ENCODE measurements at places on chromosomes 13 and 19.
A peak's percentile ranks its signal among the peaks of the same experiment; 100 is the strongest.

DNA sequence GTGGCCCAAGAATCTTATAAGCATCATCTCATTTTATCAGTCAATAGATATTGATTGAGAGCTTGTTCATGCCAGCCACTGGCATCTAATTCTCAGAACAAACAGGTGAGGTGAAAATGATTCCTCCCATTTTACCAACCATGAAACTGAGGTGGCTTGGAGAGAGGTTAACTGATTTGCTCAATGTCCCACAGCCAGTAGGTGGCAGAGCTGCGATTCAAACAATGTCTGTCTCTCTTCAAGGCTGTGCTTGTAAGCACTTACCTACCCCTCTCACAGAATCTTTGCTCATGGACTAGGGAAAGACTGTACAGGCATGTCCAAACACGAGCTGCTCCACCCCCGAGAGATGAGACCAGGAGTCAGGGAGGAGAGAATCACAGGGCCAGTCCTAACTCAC lies 21.5 kb upstream of the GSX1 start:
- no peak for DNase-seq

DNA sequence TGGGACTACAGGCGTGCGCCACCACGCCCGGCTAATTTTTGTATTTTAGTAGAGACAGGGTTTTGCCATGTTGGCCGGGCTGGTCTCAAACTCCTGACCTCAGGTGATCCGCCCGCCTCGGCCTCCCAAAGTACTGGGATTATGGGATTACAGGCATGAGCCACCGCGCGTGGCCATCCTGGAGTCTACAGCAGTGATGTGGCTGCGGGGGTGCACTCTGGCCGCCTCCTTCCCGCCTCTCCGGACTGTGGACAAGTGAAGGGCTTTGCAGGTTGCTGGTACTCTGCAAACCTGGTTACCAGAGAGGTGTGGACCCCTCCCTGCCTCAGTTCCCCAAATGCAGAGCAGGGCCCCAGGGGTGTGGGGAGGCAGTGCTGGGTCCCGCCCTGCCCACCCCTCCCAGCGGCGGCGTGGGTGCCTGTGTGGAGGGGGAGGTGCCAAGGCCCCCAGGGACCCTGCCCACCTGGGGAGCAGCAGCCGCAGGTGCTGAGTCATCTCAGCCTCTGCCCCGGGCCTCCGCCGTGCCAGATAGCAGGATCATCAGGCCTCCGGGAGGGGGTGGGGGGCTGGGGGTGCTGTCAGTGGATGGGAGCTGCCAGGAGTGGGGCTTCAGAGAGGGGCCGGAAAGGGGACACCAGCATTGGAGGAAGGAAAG lies 23.1 kb downstream of the ARID3A start:
- DNase-seq, result no peak

DNA sequence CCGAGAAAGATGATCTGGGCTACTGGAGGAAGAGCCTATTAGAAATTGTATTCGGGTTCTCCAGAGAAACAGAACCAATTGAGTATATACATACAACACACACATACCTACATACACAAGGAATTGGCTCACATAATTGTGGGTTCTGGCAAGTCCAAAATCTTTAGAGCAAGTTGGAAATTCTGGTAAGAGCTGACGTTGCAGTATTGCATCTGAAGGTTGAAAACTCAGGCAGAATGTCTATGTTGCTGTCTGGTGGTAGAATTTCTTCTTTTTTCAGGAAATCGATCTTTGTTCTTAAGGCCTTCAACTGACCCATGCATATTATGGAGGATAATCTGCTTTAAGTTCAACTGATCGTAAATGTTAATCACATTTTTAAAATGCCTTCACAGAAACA lies 15.5 kb upstream of the OLFM4 start:
- no peak for DNase-seq

GRCh38 chr19:31254180-31254551 lies 95.1 kb downstream of the TSHZ3 start:
- DNase-seq, result no peak

DNA sequence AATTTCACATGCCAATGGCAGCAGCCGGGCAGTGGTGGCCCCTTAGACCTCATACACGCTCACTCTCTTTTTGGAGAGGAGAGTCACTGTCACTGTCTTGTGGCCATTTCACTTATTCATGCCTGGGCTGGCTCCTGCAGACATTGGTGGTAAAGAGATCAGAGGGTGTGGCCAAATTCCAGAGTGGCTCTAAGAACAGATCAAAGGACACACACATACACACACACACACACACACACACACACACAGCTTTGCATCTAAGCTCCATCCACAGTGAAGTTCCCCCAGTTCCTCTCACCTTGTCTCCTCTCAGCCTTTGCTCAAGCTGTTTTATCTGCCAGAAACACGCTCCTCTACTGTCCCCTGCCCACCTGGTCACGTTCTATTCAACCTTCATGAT lies 46.5 kb upstream of the KPNA3 start:
- no peak for DNase-seq

GRCh38 chr13:112669881-112670499 lies 19.8 kb upstream of the ATP11A start:
- no peak for DNase-seq

DNA sequence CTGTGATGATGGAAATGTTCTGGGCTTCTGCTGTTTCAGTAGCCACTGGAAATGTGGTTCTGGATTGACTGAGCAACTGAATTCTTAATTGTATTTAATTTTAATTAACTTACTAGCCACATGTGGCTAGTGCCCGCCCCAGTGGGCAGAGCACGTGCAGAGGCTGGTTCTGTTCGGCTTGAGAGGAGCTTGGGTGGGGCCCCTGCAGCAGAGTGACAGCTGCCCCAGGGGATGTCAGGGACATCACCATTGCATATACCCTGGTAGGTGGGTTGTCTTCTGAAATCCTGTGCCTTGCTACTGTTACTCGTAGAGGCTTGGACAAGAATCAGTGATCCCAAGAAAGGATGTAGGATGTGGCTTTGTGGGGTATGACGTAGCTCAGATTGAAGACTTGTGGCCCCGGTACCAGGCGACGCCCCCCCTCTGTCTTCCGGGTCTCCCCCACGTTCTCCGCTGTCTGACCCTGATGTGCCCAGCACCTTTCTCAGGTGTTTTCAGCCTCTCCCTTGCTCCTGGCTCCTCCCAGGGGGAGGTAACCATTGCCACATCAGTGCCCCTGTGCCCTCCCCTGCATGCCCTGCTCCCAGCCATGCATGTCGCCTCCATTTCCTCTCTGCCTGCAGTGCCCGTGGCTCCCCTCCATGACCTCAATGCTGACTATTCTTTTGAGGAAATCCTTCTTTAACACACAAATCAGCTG lies 102.6 kb upstream of the RNF113B start:
- no peak for DNase-seq

DNA sequence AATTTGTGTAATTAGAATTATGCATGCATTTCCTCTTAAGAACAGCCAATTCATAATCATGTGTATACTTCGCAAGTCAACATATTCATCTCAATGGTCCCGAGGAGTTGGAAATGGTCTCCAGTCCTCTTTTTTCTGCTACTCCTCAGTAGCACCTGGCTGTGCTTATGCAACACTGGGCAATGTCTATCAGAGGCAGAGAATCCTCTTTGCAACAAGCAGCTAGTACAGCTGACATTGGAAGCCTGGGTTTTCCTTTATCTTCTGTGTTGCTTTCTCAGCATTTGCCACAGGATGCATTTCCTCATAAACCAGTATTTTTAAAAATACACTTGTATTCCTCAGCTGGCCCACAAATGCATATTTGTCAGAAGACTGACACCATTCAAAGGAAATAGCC lies 405.3 kb upstream of the GPC6 start:
- no peak for DNase-seq

GRCh38 chr19:39328046-39328705 lies 7.5 kb upstream of the LRFN1 start:
- DNase-seq, result peak; percentile 90

GRCh38 chr13:98068521-98068920 lies 74.4 kb upstream of the FARP1 start:
- no peak for DNase-seq

GRCh38 chr19:10829967-10830366 lies 6.0 kb downstream of the TMED1 start:
- DNase-seq, result no peak

GRCh38 chr13:29118471-29118870 lies 298.3 kb downstream of the MTUS2 start:
- no peak for DNase-seq

DNA sequence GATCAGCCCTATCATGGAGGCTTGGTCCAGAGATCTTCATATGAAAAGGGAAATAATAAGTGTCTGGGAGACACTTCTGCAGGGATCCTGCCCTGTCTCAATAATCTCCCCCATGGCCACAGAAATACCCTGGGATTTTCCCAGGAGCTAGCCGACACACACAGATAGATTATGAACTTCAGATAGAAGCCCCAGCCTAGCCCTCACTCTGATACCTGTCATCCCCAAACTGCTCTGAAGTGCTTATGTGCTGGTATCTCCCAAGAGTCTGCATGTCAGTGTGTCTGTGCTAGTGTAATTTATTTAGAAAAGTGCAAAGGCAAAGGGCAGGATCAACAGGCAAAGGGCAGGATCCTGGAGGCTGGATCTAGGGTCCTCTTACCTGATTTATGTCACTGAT lies 38.7 kb upstream of the ZNF766 start:
- DNase-seq, result no peak

GRCh38 chr13:113749967-113750366 lies 9.1 kb upstream of the TMEM255B start:
- no peak for DNase-seq

- no peak for DNase-seq
These were observed 2.2 kb upstream of the PSMC4 start for GRCh38 chr19:39968789-39969188.

DNA sequence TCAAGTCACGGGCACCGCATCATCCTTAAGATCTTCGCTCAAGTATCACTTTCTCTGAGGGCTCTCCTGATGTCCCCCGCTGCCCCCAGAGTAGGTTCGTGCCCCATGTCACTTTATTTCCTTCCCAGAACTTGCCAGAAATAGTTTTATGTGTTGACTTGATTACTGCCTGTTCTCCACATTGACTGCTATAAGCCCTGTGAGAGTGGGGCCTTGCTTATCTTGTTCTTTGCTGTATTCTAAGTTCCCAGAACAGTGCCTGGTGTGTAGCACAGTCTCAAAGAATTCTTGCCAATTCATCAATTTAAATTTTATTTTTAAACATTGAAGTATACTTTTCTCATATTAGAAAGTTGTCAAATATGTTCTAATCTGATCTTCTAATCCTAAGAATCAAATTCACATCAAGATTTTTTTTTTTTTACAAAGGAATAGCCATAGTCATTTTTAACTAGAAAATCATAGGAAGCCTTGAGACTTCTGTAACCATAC lies 32.1 kb upstream of the GPR183 start:
- DNase-seq, result no peak

DNA sequence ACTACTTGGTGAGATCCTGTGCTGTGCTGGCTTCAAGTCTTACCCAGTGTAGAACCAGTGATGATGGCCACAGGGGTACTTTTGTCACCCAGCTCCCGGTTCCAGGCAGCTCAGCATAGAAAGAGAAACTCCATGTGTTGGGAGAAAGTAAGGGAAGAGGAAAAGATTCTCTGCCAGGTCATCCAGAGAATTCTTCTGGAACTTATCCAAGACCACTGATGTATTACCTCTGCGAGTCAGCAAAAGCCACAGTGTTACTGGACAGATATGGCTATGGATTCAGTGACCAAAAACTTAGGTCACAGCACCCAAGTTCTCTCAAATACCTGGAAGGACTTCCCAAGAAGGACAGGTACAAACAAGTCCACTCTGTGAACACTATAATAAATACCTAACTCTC lies 399.5 kb upstream of the MIR17HG start:
- DNase-seq, result no peak

DNA sequence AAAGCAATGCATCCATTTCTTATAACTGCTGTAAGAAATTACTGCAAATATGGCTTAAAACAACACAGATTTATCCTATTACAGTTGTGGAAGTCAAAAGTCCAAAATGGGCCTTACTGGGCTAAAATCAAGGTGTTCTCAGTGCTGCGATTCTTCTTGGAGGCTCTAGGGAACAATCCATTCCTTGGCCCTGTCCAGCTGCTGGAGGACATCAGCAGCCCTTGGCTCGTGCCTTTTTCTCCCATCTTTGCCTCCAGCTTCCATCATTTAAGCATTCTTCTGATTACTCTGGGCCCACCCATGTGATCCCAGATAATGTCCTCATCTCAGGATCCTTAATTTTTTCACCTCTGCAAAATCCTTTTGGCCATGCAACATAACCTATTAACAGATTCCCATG lies 607.1 kb downstream of the DCT start:
- no peak for DNase-seq
